ENCODE measurements at places on chromosomes 6 and 20. TPM values are rescaled to one million over a fixed set of nuclear protein-coding genes. Genes with fewer than 3 reads are reported as not detected.

The HSPA12B gene
- polyA plus RNA-seq, result 4.6 TPM

The BPI gene
- polyA plus RNA-seq, result 2.9 TPM

The SYNE1 gene
- polyA plus RNA-seq, result 70.4 TPM

The KLHDC3 gene
- 90.9 TPM for polyA plus RNA-seq

The PTGIS gene
- polyA plus RNA-seq, result 130 TPM

The MUCL3 gene
- not detected for polyA plus RNA-seq

The ZSCAN26 gene
- 29.2 TPM for polyA plus RNA-seq

The SLC22A7 gene
- not detected for polyA plus RNA-seq

The WFDC10B gene
- polyA plus RNA-seq, result not detected

The SLC32A1 gene
- polyA plus RNA-seq, result not detected

The LCA5 gene
- polyA plus RNA-seq, result 6.8 TPM

The MTG2 gene
- 35.5 TPM for polyA plus RNA-seq

Data from ovary (tissue), 10 donors.